Testis (tissue), 5 donors: ENCODE measurements at places on chromosomes 7 and 10.
A peak's percentile ranks its signal among the peaks of the same experiment; 100 is the strongest.

- no peak for DNase-seq
- H3K4me1 ChIP-seq = no peaks in the 10 kb centered on the region
- H3K27ac ChIP-seq = no peak overlapping the region
- no peaks in the 10 kb centered on the region for H3K27me3 ChIP-seq
- no peak overlapping the region for H3K4me3 ChIP-seq
Measured at GRCh38 chr10:61487506-61487905, 34.3 kb upstream of the TMEM26 start.

- no peaks in the 10 kb centered on the region for H3K36me3 ChIP-seq
- no peak overlapping the region for H3K4me3 ChIP-seq
- H3K27ac ChIP-seq = no peak overlapping the region
- DNase-seq = peak; percentile 69
Measured at GRCh38 chr10:120514035-120514620, 57.1 kb downstream of the PLPP4 start.

GRCh38 chr7:44108768-44109750 lies 4.9 kb downstream of the AEBP1 start:
- H3K27me3 ChIP-seq = no peaks in the 10 kb centered on the region
- H3K27ac ChIP-seq = no peak overlapping the region
- H3K36me3 ChIP-seq = no peaks in the 10 kb centered on the region
- no peak overlapping the region for H3K4me3 ChIP-seq

GRCh38 chr10:124955243-124955642 lies 13.3 kb downstream of the ZRANB1 start:
- H3K27ac ChIP-seq = no peak overlapping the region
- H3K36me3 ChIP-seq = no peaks in the 10 kb centered on the region
- H3K4me1 ChIP-seq = peaks cover 5% of the 10 kb centered on the region
- no peak for DNase-seq

- no peaks in the 10 kb centered on the region for H3K27me3 ChIP-seq
- H3K4me3 ChIP-seq = no peak overlapping the region
- no peak overlapping the region for H3K27ac ChIP-seq
- H3K36me3 ChIP-seq = no peaks in the 10 kb centered on the region
- H3K4me1 ChIP-seq = no peaks in the 10 kb centered on the region
- DNase-seq = no peak
Measured at GRCh38 chr10:20709708-20710107, 187.4 kb downstream of the NEBL start.
